ENCODE measurements at places on chromosomes 13 and 19.

DNA sequence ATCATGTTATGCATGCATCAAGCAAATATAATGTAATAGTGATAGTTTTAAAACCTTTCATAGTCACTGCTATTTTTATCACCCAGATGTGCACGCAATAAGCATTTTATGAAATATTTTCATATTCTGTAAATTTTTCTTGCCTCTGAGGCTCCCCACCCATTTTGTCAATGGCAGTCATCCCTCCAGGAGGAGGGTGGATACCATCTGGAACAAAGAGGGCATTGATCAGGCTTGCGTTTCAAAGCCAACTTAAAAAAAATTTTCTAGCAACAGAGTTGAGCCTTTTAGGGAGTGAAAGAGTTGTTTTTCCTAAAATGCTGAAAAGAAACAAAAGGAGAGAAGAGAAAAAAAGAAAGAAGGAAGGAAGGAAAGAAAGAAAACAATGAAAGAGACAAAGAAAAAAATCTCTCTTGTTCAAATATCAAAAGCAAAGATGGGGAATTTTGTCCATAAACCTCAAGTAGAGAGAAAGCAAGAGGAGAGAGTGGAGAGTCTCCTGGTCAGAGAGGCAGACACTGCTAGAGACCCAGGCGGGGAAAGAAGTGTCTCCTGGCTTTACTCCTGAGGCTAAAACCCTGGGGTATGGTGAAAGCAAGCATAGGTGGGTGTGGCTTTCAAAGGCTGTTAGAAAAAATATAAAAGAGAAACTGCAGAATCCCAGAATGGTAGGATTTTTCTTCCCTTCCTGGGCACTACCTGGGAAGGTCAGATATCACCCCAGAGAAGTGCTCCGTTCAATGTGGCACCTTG lies 63.6 kb upstream of the KLF12 start:
- DNase-seq, result no peak

GRCh38 chr19:10911579-10912363 lies 16.7 kb downstream of the YIPF2 start:
- DNase-seq, result no peak

GRCh38 chr19:37928527-37929286 lies 21.7 kb downstream of the SIPA1L3 start:
- peak; percentile 67 for DNase-seq

GRCh38 chr13:28329395-28330158 lies 165.4 kb downstream of the FLT1 start:
- no peak for DNase-seq

- no peak for DNase-seq
These were observed 31.1 kb downstream of the CAB39L start for GRCh38 chr13:49412749-49413148.

GRCh38 chr13:51620165-51620983 lies 36.1 kb downstream of the WDFY2 start:
- DNase-seq, result no peak

DNA sequence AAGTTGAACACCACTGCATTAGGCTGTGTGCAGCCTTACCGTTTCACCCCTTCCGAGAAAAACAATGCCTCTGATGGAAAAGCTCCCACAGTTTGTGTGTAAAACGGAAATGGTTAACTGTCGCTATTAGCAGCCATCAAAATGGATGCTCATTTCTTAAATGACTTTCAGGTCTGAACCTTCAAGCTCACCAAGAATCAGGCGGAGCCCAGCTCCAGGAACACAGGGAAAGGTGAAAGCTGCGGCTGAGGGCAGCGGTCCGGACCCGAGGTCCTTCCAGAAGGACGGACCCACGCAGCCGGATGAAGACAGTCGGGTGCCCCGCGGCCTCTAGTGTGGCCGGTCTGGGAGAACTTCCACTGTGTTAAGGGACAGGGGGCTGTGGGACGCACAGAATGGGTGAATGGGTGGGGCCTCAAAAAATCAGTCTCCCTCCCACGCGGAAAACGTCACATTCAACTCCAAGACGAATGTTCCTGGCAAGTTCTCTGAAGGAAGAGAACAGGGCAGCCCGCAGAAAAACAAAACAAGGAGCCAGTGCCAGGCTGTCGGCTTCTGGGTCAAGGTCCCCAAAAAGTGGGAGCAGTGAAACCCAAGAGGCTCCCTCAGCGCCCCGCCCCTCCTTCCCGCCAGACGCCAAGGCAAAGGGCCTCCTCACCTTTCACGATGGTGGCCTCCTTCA lies 4.9 kb downstream of the IRS2 start:
- DNase-seq, result no peak

GRCh38 chr19:10262771-10263170 lies 8.1 kb upstream of the ICAM1 start:
- no peak for DNase-seq

DNA sequence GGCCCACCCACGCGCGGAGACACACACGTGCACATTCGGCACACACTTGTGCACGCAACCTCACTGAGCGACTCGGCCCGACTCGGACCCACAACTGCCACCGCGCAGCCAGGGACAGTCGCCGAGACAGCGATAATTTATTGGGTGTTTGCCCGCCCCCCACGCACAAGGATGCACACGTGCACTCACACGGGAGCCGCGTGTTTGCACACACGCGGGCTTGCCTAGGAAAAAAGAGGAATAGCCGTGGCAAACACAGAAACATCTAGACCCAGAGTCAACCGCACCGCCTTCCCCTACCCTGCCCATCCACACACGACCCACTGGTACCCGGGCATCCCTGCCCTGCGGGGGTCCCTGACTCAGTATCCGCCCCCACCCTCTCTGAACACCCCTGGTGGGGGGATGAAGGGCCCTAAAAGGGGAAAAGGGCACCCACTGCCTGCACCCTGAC lies 1.1 kb upstream of the SSBP4 start:
- DNase-seq, result no peak

- DNase-seq, result no peak
These were observed 93.4 kb downstream of the KCTD12 start for GRCh38 chr13:76792731-76793347.

DNA sequence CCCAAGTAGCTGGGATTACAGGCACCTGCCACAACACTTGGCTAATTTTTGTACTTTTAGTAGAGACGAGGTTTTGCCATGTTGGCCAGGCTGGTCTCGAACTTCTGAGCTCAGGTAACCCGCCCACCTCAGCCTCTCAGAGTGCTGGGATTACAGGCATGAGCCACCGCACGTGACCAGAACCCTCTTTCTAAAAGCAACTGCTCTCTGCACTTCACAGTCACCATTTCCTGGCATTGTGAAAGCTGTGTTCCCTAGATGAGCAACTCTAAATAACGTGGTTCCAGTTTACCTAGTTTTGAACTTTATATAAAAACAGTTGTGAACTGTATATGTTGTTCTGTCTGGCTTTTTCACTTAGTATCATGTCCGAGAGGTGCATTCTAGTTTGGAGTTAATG lies 152.9 kb downstream of the SIPA1L3 start:
- DNase-seq, result no peak

DNA sequence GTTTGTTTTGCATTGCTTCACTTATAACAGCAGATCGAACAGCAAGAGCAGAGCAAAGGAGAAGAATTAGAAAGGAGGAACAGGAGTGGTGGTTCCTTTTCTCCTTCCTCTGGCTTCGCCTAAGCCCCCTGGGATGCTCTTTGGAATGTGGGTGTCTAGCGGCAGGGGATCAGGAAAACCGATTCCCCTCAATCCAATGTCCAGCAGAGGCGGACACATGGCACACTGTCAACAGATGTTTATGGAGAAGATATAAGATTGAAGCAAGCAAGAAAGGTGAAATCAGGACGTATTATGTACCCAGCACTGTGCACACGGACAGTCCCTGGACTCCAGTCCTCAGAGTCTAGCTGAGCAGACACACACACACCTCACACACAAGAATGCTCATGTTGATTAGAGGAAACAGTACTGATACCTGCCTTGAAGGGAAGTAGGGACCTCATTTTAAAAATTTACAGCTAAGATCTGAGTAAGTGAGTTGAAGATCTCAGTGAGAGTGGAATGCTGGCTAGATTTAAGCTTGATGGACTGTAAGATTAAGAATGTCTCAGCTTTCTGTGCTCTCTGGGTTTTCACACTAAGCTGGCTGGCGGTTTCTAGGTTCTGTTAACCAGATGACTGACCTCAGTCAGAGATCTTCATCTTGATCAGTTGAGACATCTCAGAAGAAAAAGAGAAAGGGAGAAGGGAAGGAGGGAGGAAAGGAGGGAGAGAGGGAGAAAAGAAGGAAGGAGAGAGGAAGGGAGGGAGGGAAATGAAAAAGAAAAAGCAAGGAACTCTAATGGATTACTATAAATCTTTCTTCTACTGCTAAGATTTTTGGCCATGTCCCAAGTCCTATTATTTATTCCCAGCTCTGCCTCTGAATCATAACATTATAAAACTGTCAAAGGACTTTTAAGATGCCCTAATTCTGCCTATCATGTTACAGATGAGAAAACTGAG lies 44.8 kb downstream of the FLT1 start:
- no peak for DNase-seq

GRCh38 chr13:99908140-99908803 lies 63.3 kb downstream of the ZIC5 start:
- no peak for DNase-seq

GRCh38 chr13:36445891-36446351 lies 13.6 kb downstream of the CCNA1 start:
- DNase-seq, result no peak

DNA sequence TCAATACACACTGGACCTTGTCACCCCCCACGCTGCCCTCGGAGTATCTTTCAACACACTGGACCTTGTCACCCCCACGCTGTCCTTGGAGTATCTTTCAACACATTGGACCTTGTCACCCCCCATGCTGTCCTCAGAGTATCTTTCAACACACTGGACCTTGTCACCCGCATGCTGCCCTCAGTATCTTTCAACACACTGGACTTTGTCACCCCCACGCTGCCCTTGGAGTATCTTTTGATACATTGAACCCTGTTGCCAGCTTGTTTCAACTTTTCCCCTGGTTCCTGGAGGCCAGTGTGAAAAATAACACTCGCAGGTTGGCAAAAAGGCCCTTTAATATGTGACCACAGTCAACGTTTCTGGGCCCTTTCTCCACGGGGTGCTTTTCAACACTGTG lies 247.8 kb downstream of the TEX29 start:
- no peak for DNase-seq

DNA sequence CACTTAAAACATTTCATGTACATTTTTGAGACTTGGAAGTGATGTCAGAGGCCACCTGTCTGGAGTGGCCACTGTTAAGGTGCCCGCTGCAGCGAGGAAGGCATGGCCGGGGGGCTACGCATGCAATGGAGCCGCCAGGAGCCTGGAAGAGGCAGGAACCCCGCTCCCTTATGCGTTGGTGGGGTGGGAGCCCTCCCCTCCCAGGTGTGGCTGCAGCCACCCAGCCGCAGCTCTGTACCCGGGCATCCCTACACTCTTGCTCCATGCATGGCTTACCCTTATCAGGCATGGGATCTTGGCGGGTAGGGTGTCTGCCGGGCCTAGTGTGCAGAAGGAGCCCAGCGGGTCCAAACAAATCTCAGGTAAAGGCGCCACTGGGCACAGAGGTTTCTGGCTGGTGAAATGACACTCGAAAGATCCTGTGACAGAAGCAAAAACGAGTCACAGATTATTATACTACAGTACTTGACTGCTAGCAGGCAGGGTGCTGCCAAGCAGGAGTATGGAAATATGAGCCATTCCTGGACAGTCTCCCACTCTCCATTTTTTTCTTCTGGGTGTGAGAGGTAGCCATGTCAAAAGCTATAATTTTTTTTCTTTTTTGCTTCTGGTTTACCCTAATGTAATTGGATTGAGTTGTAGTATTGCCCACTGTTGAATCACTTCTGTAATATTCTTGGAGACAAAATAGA lies 1606.3 kb upstream of the MIR17HG start:
- DNase-seq, result no peak

Measured in GM10248 (cell line).